Stimulated activated CD8-positive, alpha-beta memory T cell treated with anti-CD3 and anti-CD28 coated beads, Interleukin-2, amount 100 ng/mL, for 1 hour (primary cell): ENCODE measurements at places on chromosomes 2 and 18.

DNA sequence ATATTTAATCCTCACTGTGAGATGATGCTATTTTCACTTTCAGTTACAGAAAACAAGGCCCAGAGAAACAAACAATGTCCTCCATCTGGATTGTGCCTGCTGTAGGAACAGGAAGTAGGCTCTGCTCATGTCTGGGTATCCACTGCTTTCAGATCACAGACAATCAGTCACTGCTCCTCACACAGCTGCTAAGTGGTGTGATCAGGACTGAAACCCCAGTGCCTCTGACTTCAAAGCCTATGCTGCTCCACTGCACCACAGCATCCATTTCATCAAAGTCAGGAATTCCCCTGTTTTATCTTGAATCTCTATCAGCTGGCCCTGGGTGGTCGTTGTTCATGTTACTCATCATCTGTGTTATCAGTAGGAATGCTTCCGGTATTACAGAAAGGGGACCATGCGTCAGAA is 303.8 kb upstream of the TRIB2 start:
- no peak for DNase-seq

DNA sequence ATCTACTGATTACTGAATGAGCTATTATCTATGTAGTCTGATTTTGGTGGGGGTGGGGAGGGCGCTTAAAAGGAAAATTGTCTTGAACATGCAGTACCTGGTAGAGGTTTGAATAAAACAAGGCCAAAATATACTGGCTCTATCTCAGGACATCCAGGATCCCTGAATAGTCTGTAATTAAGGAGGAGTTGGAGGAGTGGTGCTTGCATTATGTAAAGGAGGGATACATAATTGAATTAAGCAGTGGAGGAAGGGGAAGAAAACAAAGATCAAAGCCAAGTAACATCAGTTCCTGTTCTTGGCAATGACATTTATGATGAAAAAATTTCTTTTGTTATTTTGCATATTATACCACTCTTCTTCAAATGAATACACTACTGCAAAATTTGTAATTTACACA is 539.4 kb upstream of the ZEB2 start:
- DNase-seq, result no peak

- DNase-seq, result no peak
Measured at GRCh38 chr2:224400886-224401632, 848 bp downstream of the FAM124B start.

GRCh38 chr18:37640504-37640903 is 74.9 kb upstream of the CELF4 start:
- no peak for DNase-seq

- no peak for DNase-seq
Measured at GRCh38 chr2:155846259-155846658, 486.3 kb downstream of the NR4A2 start.

DNA sequence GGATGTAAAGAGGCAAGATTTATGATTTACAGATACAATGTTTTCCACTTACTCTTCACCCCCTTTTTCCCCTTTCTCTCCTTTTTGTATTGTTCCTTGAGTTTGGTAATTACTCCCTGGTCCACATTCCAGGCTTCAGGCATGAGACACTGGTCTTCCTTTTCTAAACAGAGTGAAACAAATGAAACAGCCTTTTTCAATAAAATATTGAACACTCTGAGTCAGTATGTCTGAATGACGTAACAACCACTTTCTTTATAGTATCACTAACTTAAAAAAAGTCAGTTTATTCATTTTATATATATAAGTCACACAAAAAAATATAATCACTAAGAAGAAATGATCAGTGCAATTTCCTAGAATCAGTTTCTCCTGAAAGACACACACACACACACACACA is 79.7 kb downstream of the STRN start:
- DNase-seq, result no peak

DNA sequence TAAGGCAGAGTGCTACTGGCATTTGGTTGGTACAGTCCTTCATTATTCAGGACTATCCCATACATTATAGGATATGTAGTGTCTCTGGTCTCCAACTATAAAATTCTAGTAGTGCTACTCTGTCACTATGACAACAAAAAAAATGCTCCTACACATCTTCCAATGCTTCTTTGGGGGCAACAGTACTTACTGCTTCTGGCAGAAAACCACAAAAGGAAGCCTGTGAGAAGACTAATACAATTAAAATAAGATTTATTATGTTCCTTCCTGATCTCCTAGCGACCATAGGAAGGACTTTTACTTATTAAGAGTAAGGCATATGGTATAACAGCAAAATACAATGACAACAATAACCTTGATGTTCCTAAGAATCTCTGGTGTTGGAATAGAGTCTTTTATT is 48.4 kb upstream of the CPO start:
- no peak for DNase-seq

DNA sequence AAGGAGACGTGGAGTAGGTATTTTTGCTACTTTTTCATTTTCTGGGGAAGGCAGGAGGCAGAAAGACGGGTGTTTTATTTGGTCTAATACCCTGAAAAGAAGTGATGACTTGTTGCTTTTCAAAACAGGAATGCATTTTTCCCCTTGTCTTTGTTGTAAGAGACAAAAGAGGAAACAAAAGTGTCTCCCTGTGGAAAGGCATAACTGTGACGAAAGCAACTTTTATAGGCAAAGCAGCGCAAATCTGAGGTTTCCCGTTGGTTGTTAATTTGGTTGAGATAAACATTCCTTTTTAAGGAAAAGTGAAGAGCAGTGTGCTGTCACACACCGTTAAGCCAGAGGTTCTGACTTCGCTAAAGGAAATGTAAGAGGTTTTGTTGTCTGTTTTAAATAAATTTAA is 3.4 kb downstream of the FZD7 start:
- no peak for DNase-seq

- DNase-seq, result no peak
Measured at GRCh38 chr2:5235701-5236100, 456.5 kb upstream of the SOX11 start.

GRCh38 chr2:112021781-112022231 is 33.3 kb upstream of the TMEM87B start:
- no peak for DNase-seq

GRCh38 chr2:98137196-98137595 is 50.2 kb downstream of the VWA3B start:
- no peak for DNase-seq

GRCh38 chr2:19312949-19313348 is 45.5 kb downstream of the OSR1 start:
- no peak for DNase-seq

DNA sequence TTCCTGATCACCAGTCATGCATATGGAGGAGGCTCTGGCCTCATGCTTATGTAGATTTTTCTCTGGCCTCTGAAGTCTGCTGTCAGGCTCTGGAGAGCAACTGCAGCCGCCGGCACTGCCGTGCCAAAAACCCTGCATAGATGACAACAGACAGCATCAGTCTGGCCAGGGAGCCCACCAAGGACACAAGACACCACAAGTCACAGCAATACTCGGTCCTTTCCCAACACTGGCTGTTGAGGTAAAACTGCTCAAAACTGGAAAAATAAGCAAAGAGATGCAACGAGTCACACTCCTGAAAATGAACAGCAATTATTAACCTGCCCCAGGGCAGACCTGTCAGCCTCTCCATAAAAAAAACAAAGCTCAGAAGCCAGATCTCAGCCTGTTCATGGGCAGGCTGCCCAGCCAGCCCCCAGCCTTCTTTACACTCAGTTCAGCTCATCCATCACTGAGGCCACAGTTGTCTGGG is 186.0 kb upstream of the RAB6C start:
- DNase-seq, result no peak

GRCh38 chr2:47309952-47310800 is 92.8 kb upstream of the MSH2 start:
- DNase-seq, result no peak

DNA sequence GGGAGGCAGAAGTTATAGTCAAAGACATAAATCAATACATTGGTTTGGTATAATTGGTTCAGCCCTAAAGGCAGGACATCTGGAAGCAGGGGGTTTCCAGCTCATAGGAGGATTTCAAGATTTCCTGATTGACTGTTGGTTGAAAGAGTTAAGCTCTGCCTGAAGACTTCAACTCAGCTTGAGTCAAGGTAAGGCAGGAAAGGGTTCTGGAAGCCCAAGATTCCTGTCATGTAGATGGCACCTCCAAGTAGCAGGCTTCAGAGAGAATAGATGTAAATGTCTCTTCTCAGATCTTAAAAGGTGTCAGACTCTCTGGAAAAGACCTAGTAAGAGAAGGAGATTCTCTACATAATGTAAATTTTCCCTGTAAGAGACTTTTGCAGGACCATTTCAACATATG is 335.3 kb downstream of the RIT2 start:
- DNase-seq, result no peak
